ENCODE measurements at places on chromosomes 7 and 10. TPM values are rescaled to one million over a fixed set of nuclear protein-coding genes. Genes with fewer than 3 reads are reported as not detected.

DNA sequence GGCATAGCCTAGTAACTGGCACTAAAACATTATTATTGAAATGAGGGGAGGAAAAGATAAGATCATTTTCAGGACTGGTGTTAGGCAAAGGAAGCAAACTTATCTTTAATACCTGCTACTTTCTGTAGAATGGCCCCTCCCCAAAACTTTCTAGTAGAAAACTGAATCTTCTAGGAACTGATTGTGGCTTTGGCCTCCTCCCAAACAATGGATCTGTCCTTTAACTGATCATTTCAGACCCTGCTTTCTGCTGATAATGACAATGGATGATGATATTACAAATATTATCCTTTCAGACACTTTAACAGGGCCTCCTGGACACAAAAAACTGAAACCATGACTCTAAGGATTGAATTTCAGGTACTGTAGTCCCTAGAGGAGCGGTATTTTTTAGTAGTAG is 55.1 kb downstream of the EZH2 start:
- no peak for DNase-seq

- DNase-seq = no peak
These were observed 4.8 kb upstream of the DNAAF5 start for GRCh38 chr7:721619-722248.

DNA sequence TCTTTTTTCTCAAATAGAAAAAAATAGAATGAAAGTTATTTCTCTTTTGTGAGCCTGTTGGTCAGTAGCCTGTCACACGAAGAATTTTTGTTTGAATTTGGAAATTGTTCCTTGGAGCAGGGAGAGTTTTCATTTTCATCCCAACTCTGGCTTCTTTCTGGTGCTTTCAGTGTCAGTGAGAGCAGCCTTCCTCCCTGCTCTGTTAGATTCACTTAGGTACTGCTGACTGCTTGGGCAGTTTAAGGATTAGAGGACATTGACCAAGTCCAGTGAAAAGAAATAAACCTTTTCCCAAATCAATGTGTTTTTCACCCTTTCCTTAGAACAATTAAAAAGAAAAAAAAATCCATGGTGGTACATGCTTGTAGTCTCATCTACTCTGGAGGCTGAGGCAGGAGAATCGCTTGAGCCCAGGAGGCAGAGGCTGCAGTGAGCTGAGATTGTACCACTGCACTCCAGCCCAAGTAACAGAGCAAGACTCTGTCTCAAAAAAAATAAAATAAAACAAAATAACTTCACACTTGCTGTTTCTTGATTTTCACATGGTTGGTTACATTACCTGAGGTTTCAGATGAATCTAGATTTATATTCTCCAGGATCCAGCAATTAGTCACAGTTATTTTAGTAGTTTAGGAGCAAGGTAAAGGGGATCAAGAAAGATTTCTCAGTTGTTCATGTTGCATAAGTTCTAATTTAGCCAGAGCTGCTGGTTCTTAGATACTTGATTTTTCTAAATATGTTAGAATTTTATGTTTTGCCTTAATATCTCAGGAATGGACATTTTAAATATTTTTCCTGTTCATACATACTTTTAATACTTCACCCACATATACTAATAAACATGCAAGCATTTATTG is 63.1 kb downstream of the ZNRF2 start:
- peak; percentile 1 for DNase-seq

GRCh38 chr7:81957517-81957916 is 187.7 kb upstream of the HGF start:
- no peak for DNase-seq

CCDC7 gene
- polyA plus RNA-seq = 0.37 TPM

DNA sequence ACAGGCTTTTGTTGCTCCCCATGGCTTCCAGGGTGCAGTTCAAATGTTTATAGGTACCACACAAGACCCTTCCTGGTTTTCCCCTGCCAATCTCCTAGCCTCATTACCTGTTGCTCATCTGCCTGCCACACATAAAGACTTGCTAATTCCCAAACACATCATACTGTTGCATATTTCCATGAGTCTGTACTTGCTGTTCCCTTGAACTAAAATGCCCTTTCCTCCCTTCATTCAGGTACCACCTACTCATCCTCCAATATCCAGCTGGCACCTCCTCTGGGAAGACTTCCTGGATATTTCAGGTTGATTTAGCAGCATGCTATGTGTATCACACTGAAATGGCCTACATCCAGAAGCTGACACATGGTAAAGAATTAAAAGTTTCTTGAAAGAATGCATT is 206.4 kb upstream of the NFE2L3 start:
- no peak for DNase-seq

DNA sequence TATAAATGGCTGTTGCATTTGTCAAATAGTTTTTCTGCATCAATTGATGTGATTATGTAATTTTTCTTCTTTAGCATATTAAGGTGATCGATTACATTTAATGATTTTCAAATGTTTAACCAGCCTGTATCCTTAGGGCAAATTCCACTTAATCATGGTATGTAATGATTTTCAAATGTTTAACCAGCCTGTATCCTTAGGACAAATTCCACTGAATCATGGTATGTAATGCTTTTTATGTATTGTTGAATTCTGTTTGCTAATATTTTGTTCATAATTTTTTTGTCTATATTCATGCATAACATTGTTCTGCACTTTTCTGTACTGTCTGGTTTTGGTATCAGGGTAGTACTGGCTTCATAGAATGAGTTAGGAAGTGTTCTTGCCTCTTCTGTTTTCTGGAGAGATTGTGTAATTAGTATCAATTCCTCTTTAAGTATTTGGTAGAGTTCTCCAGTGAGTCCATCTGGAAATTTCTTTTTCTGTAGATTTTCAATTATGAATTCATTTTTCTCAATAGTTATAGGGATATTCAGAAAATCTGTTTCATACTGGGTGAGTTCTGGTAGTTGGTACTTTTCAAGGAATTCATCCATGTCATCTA is 393.2 kb upstream of the FOXK1 start:
- no peak for DNase-seq

DNAJC1 gene
- 13.7 TPM for polyA plus RNA-seq

Measured in IMR-90 (cell line).